Sigmoid colon (tissue), 7 donors: ENCODE measurements at places on chromosomes 2 and 18. TPM values are rescaled to one million over a fixed set of nuclear protein-coding genes. Genes with fewer than 3 reads are reported as not detected.
A peak's percentile ranks its signal among the peaks of the same experiment; 100 is the strongest.

GRCh38 chr2:67283641-67284040 lies 113.5 kb upstream of the ETAA1 start:
- DNase-seq, result no peak

- no peak for DNase-seq
These were observed 187.3 kb downstream of the FAM210A start for GRCh38 chr18:13539050-13539449.

GRCh38 chr18:38497266-38497665 lies 931.7 kb upstream of the CELF4 start:
- DNase-seq, result no peak

- DNase-seq, result no peak
These were observed 48.7 kb upstream of the AGAP1 start for GRCh38 chr2:235445116-235445515.

DNA sequence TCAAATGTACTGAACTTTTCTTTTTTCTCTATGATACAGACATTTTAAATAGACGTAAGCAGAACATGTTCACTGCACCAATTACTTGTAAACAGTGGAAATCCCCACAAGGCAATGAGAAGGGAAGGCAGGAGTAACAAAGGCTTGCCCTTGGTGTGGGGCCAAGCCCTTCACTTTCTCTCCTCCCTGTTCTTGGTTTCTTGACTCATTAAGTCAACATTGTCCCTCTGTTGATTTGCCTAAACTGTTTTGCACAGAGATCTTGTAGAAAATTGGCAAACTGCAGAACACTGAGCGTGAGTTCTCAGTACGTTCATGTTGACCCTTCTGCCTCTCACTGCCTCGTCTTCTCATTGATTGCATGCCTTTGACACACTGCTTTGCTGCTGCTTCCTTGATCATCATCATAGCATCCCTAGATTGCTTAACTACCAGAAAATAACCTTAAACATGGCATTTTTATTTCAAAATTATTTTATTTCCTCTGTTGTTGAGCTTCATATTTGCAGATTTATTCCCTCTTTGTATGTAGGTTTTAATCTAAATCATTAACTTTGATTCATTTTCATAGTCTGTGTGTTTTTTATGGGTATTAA lies 257.7 kb downstream of the PTGR3 start:
- DNase-seq, result no peak

DNA sequence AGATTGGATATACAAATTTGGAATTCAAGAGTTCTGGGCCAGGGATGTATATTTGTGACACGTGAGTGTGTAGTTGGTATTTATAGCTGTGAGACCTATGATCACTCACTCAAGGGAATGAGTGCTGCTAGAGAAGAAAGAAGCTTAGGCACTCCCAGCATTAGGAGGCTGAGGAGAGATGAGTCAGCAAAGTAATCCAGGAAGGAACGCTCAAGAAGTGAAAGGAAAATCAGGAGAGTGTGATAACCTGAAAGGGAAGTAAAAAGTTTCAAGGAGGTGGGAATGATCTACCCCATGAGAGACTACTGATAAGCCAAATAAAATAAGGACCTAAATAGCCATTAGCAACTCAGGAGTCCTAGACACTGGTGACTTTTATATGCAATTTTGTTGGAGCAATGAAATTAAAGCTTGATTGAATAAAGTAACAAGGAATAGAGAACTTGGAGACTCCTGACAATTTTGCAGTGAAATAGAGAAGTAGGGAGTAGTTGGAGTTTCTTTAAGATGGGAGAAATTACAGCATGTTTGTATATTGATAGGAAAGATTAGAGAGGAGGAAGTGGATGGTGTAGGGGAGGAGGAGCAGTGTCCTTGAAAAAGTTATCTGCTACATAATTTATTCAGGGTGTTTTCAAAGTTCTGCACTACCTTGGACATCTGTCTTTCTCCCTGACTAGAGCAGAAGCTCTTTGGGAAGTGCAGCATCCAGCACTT lies 89.9 kb downstream of the UBE2E3 start:
- DNase-seq, result no peak

DNA sequence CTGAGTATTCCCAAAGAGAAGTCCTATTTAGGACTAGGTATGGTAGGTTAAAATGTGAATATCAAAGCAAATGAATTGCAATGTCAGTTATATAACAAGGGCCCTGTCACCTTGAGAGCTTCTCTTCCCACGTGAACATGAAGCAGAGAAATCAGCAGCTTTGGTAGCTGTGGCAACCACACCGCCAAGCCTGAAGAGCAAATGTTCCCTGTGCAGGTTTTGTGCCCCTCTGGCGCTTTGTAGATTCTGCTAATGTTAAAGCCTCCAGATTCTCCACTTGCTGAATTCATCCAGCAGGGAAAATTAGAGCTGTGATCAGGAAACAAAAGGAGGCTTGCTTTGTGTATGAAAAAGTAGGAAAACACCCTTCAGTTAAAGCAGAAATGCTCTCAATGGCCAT lies 322.6 kb downstream of the RBM43 start:
- DNase-seq, result no peak

DNA sequence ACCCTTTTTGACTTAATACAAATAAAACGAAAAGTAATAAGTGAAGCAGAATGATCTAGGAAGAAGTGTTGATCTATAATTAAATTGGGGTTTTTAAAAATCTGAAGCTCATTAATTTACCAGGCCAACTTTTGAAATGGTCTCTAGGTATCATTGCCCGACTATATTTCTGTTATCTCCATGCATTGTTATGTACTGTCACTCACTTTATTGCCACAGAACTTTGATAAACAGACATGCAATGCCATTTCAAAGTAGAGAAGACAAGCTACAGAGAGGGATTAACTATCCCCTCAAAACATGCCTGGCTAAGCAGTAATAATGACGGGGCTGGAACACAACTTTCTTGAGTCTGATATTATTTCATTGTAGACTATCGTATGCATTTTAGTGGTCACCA lies 147.6 kb upstream of the ITGA4 start:
- DNase-seq, result no peak

- no peak for DNase-seq
These were observed 85.8 kb upstream of the NDUFV2 start for GRCh38 chr18:9016633-9017166.

- DNase-seq, result no peak
These were observed 79.9 kb downstream of the ANKRD12 start for GRCh38 chr18:9216459-9216858.

GRCh38 chr2:200300638-200301314 lies 5.7 kb upstream of the SPATS2L start:
- no peak for DNase-seq

DNA sequence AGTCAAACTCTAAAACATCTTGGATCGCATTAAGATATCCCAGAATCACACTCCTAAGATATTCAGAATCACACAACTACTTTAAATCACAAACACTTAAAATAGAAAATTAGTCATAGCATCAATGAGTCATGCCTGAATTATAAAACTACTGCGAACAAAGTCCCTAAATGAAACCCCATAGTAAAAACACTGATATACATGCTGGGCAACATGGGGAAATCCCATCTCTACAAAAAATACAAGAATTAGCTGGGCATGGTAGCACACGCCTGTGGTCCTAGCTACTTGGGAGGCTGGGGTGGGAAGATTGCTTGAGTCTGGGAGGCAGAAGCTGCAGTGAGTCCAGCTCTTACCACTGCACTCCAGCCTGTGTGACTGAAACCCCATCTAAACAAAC lies 101.7 kb downstream of the COBLL1 start:
- no peak for DNase-seq

- DNase-seq, result no peak
These were observed 176.0 kb upstream of the SMAD2 start for GRCh38 chr18:48106498-48106897.

- no peak for DNase-seq
These were observed 26.5 kb upstream of the RFX8 start for GRCh38 chr2:101501443-101501842.

GRCh38 chr2:96116424-96116878 lies at the start of gene ADRA2B:
TSS of gene ADRA2B (minus strand) at chr2:96116571. CDS start at chr2:96116149, 422 bp downstream.
- DNase-seq, result peak; percentile 60

DNA sequence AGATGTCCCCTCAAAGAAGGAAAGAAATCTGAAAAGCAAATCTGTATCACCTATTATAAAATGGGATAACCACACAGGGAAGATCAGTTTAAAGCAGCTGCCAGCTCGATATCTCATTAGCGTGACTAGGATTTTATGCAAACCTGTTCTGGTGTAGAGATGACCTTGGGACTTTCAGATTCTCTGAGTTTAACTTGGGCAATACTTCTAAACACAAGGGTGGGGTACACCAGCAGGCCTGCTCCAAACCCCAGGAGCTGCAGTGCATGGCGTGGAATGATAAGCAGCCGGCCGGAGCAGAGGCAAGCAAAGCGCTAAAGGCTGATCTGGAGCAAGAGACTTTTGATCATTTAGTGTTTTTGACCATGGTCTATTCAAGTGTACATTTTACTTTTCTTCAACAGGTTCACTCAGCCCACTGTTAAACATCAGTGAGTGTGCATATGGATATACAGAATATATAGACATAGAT lies 4.7 kb downstream of the SERTAD2 start:
- DNase-seq, result no peak

- no peak for DNase-seq
These were observed 147.1 kb downstream of the IKZF2 start for GRCh38 chr2:213004197-213004821.

GRCh38 chr2:25606892-25607291 lies 66.5 kb downstream of the DTNB start:
- DNase-seq, result no peak

- DNase-seq, result no peak
These were observed 76.6 kb downstream of the CCDC85A start for GRCh38 chr2:56260415-56260814.

DNA sequence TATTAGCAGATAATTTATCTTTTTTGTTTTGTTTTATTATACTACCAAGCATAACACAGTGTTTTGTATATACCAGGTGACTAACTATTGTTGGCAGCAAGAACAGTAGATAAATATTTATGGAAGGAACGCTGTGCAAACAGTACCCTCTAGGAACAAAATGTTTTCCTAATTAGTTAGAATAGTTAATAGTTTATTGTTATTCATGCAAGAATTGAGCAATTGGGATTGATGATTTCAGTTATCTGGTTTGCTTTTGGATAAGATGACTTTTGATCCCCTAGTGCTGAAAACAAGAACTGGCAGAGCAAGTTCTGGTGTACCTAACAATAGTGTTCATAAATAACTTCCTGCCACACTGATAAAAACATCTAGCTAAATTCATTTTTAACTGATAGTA lies 323.3 kb downstream of the TGIF1 start:
- no peak for DNase-seq

GRCh38 chr2:238383743-238384380 lies 42.9 kb upstream of the ASB1 start:
- DNase-seq, result no peak

GRCh38 chr18:54679318-54680149 lies 88.5 kb downstream of the DYNAP start:
- no peak for DNase-seq

DNA sequence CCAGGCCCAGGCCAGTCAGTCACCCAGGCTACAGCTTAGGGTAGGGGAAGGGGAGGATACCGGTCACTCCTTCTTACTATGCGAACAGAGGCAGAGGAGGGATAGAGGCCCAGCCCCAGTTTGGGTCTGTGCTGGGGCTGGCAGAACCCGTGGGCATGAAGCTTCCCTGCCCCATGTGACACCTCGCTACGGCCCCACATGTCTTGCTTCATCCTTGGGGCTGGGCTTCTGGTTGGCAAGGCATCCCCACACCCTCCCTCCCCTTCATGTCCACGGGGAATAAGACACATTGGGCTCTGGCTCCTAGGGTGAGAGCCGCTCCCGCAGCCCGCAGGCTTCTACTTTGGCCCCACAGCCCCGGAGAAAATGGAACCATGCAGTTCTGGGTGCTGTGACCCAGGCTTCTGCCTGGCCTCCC lies 32.4 kb downstream of the HS1BP3 start:
- DNase-seq, result peak; percentile 95

DNA sequence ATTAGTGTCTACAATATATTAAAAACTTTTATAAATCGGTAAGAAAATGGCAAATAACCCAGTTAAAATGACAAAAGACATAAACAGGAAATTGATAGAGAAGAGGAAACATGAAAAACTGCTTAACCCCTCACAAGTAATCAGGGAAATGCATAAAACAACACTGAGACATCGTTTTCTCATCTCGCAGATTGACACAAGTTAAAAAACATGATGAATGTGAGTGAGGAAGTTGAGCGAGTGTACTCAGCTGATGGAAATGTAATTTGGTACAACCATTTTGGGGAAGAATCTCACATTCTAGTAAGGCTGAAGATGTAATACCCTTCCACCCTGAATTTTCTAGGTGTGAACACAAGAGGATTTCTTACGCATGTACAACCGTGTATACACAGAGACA lies 18.0 kb upstream of the THOC1 start:
- no peak for DNase-seq

DNA sequence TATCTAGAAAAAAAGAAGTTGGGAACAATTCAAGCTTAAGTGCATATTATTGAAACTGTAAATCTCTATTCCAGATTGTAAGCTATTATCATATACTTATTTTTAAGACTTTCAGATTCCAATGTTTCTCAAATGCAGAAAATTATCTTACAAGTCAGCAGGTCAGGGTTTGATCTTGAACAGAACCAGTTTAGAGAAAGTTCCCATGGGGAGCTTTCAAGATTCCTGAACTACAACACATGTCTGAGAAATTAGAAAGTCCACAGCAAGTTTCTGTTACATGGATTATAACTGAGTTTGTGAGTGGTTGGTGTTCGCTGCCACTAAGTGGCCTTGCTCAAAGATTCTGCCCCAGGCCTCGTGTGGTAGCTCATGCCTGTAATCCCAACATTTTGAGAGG lies 31.6 kb upstream of the SP3 start:
- DNase-seq, result no peak

DNA sequence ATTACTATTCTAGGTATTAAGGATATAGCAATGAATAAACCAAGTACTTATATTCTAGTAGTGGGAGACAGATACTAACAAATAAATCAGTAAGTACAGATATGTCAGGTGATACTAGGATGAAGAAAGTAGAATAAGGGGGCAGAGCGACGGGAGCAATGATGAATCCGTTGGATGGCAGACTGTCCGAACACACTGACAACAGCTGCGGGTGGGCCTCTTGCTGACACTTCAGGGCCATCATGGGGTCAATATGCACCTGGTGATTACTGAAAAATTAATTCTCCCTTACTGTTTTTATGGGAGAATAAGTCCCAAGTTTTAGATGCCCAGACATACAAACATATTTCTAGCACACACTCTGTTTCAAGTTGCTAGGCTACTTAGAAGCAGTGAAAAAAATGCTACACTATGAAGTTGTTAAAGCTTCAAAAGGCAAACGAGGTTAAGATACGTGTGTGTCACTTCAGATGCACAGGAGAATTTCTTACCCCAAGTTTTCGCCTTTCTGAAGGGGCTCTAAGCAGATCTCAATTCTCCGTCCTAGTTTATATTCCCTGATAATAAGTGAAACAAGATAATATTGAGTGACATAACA lies 78.7 kb downstream of the USP40 start:
- DNase-seq, result no peak

FBXO11 gene
- total RNA-seq, result 43.8 TPM

CFAP65 gene
- total RNA-seq, result not detected

SLC30A3 gene
- total RNA-seq, result not detected

CTAGE1 gene
- total RNA-seq, result not detected

NAT8 gene
- total RNA-seq, result not detected

PRKAG3 gene
- total RNA-seq, result not detected

TFCP2L1 gene
- 0.36 TPM for total RNA-seq

CGREF1 gene
- total RNA-seq, result 1.1 TPM

MTX2 gene
- 41.4 TPM for total RNA-seq

LYG1 gene
- total RNA-seq, result 1.2 TPM

TMEM198 gene
- 0.71 TPM for total RNA-seq

SCN7A gene
- 142 TPM for total RNA-seq
